ENCODE measurements at places on chromosomes 1 and 21.

GRCh38 chr1:151461694-151462093 is 2.4 kb upstream of the POGZ start:
- no peak for DNase-seq
- H3K36me3 ChIP-seq = peaks cover 2% of the 10 kb centered on the region
- peaks cover 9% of the 10 kb centered on the region for H3K4me1 ChIP-seq
- peaks cover 16% of the 10 kb centered on the region for H3K27me3 ChIP-seq
- no peak overlapping the region for H3K4me3 ChIP-seq

DNA sequence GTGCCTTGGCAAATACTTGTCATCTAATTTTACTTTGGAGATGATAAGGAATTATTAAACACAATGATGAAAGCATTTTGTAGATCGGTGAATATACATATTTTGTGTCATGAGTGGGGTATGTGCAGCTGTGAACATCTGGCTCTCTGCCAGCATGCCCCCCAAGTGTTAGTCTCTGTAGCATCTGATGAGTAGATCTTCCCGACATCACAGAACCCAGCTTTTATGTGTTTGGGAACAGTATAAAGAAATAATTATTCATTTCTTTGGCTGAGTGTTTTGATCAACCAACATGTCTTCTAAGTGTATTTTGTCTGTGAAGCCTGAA is 4.5 kb upstream of the CTNNBIP1 start:
- H3K27me3 ChIP-seq = no peaks in the 10 kb centered on the region
- no peak overlapping the region for H3K27ac ChIP-seq
- no peaks in the 10 kb centered on the region for H3K36me3 ChIP-seq
- no peak overlapping the region for H3K4me3 ChIP-seq
- peaks cover 9% of the 10 kb centered on the region for H3K4me1 ChIP-seq

DNA sequence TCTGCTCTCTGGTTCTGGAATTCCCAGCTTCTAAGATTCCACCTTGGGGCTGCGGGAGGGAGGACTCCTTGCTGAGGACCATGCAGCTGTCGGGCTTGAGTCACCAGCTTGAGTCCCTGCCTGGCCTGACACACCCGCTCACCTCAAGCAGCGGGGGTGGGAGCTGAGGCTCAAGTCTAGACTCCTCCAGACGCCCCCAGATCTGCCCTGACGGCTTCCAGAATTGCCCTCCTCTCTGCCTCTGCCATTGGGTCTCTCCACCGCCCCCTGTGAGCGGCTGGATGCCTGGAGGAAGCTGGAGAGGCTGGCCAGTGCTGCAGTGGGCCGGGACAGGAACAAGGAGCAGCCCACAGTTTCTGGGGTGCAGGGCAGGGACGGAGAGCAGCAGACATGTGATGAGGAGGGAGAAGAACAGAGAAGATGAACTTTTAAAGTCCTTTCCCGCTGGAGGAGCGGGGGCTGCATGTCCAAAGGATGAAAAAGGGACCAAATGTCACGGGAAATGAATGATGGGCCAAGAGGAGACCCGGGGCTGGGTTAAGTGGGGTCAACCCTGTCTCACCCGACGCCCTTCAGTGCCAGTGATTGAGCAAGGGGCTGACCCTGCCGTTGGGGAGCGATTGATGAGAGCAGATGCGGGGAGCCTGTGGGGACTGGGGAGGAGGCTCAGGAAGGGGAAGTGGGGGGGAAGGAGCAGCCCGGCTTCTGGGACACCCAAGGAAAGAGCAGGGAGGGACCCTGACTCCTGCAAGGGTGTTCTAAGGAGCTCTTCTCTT is 13.5 kb downstream of the CRABP2 start:
- DNase-seq = no peak
- peaks cover 36% of the 10 kb centered on the region for H3K27me3 ChIP-seq
- no peak overlapping the region for H3K4me3 ChIP-seq
- H3K27ac ChIP-seq = no peak overlapping the region

- no peaks in the 10 kb centered on the region for H3K36me3 ChIP-seq
- peaks cover 3% of the 10 kb centered on the region for H3K4me1 ChIP-seq
- no peak for DNase-seq
- H3K4me3 ChIP-seq = no peak overlapping the region
Observed at GRCh38 chr1:183304440-183305107, 113.6 kb downstream of the NMNAT2 start.

DNA sequence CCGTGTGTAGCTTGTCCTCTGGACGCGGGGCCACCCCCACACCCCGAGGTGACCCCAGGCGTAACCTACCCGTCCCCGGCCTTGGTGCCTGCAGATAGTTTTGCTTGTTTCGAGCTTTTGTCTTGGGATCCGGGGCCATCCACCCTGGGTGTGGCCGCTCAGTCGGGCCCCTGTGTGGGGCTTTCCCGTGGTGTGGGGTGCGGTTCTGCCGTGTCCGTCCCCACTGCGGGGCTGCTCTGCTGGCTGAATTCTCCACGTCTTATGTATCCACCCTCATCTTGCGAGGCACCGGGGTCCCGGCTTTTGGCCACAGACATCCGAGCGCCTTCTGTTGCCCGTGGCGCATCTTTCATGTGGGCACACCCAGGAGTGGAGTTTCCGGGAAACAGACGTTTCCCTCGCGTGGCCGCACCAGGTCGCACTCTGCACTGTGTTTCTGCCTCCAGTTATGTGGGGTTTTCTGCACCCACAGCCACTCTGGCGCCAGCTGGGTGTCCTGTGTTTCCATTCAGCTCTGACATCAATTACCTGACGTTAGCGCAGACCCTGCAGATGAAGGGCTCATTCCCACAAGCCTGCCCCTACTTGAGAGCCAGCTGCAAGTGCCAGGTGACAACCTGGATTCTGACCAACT is 64.9 kb downstream of the PRKCZ start:
- no peaks in the 10 kb centered on the region for H3K27me3 ChIP-seq
- DNase-seq = no peak
- peaks cover 16% of the 10 kb centered on the region for H3K4me1 ChIP-seq
- H3K27ac ChIP-seq = no peak overlapping the region
- peaks cover 4% of the 10 kb centered on the region for H3K36me3 ChIP-seq

DNA sequence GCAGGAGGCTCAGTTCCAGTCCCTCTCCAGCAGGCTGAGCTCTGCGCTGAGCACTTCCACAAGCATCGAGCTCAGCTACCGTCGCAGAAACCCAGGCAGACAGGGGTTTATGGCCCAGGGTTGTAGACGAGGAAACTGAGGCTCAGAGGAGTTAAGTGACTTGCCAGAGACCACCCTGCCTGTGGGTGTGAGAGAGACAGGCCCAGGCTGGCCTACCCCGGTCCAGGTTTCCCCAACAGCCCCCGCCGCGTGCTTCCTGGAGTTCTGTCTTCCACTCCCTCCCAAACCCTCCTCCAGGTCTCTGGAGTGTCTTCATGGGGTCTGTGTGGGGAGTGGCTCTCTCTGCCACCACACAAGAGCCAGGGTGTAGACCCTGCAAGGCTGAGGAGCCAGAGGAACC is 615.9 kb downstream of the PTPRU start:
- H3K27ac ChIP-seq = no peak overlapping the region
- no peak overlapping the region for H3K4me3 ChIP-seq
- H3K27me3 ChIP-seq = peaks cover 10% of the 10 kb centered on the region
- H3K36me3 ChIP-seq = no peaks in the 10 kb centered on the region
- H3K4me1 ChIP-seq = no peaks in the 10 kb centered on the region
- no peak for DNase-seq

DNA sequence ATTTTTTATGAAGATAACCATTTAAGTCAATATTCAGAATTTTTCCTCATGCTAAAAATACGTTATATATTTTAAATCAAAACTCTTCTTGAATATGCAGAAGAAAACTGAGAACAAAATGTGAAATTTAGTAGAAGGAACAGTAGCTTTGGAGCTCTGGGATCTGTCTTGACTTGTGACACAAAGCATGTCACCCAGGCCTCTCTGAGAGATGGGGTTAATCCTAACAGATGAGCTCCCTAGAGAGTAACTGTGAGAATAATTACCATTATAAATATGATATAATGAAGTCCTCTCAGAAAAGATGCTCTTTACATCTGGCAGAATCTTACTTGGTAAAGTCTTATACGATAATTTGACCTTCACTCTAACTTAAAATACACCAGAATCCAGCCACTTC is 272.0 kb downstream of the PTPRC start:
- peaks cover 2% of the 10 kb centered on the region for H3K27me3 ChIP-seq
- no peaks in the 10 kb centered on the region for H3K36me3 ChIP-seq
- DNase-seq = no peak
- H3K4me1 ChIP-seq = no peaks in the 10 kb centered on the region
- H3K4me3 ChIP-seq = no peak overlapping the region

DNA sequence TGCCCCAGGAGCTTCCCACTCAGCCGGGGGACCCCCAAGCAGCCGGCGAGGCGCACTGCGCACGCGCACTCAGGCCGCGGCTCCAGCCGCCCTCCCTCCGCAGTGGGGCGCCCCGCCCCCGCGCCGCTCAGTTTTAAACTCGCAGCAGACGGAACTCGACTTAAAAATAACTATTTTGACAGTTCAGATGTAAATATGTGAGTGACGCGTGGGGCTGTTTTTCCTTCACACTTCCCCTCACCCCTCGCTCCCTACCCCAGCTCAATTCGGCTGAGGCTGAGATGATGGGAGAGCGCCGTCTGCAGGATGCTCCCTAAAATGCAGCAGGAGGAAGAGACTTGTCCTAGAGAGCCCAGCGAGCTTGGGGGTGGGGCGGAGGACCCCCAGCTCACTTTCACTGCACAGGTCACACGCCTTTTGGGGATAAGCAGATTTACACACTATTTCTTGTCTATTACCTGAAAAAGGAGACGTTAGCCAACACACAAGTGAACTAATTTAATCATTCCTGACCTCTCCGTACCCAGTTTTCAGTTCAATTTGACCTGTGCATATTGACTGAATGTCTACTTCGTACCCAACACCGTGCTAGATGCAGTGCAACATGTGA is 8.9 kb upstream of the LEMD1 start:
- peaks cover 3% of the 10 kb centered on the region for H3K27me3 ChIP-seq
- H3K36me3 ChIP-seq = no peaks in the 10 kb centered on the region
- peak overlapping the region; percentile 90 for H3K4me3 ChIP-seq
- DNase-seq = peak; percentile 69
- peaks cover 32% of the 10 kb centered on the region for H3K4me1 ChIP-seq

DNA sequence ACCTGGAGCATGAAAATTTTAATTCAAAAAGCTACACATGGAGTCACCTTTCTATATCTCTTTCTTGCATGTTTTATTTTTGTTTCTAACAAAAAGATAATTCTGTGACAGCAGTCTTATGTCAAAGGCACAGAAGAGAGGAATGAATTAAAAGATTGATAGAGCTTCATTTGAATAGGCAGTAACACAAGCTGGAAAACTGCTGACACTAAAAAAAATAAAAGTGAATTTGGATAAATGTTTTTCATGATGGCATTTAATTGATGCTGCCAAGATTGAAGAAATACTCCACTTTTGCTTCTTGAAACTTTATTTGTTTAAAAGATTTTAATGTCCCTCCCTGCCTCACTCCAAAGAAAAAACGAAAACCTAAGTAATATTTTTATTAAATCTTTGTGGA is 887.4 kb downstream of the PLA2G4A start:
- H3K36me3 ChIP-seq = no peaks in the 10 kb centered on the region
- DNase-seq = no peak
- H3K27ac ChIP-seq = no peak overlapping the region

DNA sequence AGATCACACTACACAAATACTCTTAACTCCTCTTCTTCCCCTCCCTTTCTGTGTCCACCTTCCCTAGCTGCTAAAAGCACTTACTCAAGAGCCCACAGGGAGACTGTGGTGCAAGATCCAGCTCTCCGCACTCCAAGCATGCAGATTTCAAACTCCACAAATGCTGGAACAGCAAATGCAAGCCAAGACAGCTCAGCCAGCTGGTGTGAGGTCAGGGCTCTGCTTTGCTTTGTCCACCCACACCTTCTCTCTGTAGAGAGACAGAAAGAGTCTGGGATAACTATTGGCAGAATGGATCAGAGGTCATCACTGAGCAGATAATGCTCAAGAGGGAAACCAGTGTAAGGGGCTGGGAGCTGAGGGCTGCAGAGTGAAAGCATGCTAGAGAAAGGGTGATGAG is 45.2 kb upstream of the DPT start:
- DNase-seq = no peak
- H3K4me3 ChIP-seq = no peak overlapping the region
- H3K27me3 ChIP-seq = peaks cover 6% of the 10 kb centered on the region
- H3K27ac ChIP-seq = no peak overlapping the region
- H3K36me3 ChIP-seq = no peaks in the 10 kb centered on the region

GRCh38 chr1:158818560-158818959 is 12.6 kb upstream of the MNDA start:
- H3K36me3 ChIP-seq = no peaks in the 10 kb centered on the region
- no peak overlapping the region for H3K4me3 ChIP-seq
- H3K4me1 ChIP-seq = no peaks in the 10 kb centered on the region
- H3K27me3 ChIP-seq = peaks cover 2% of the 10 kb centered on the region
- H3K27ac ChIP-seq = peak overlapping the region; percentile 13

GRCh38 chr1:27348861-27349783 is 7.3 kb downstream of the SYTL1 start:
- H3K27ac ChIP-seq = no peak overlapping the region
- H3K36me3 ChIP-seq = peaks cover 15% of the 10 kb centered on the region
- peaks cover 19% of the 10 kb centered on the region for H3K4me1 ChIP-seq
- H3K27me3 ChIP-seq = no peaks in the 10 kb centered on the region
- peak overlapping the region; percentile 70 for H3K4me3 ChIP-seq
- no peak for DNase-seq

DNA sequence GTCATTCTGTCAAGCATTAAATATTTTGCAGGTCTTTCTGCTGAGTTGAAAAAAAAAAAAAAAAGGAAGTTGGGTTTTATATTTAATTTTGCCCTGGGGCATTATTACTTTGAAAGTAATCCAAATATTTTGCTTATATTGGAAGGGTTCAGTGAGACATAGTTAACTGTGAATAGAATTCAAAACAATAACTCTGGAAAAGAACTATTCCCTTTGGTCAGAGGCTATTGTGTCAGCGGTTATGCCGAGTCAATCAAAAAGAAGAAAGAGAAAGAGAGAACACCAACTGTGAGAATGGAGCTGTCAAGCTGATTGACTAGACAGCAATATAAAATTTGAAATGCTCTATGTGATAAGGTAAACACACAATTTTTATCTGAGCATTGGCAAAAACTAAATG is 761.7 kb downstream of the ADGRL2 start:
- H3K4me3 ChIP-seq = no peak overlapping the region
- no peak overlapping the region for H3K27ac ChIP-seq
- no peaks in the 10 kb centered on the region for H3K4me1 ChIP-seq

DNA sequence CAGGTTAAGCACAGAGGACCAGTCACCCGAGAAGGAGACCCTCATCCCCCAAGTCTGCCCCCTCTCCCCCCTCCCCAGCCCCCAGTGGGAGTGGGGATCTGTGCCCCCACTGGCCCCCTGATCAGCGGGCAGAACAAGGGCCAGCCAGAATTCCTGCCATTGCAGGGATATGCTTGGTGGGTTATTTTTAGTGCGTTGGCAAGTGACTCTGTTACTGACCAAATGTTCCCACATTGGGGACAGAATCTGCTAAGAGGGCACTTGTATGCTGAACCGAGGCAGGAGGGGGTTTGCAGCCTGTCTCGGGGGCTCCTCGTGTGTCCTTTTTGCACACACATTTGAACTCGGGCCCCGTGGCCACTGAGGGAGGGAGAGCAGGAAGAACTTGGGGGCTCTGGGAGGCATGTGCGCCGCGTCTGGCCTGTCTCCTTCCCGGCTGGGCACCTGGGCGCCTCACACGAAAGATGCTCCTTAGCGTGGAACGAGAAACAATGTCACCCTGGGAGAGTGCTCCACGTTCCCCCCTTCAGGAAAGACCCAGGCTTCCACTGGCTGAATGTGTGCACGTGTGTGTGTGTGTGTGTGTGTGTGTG is 66.4 kb upstream of the CASZ1 start:
- H3K36me3 ChIP-seq = no peaks in the 10 kb centered on the region
- H3K4me1 ChIP-seq = peaks cover 7% of the 10 kb centered on the region
- peaks cover 25% of the 10 kb centered on the region for H3K27me3 ChIP-seq
- no peak for DNase-seq
- H3K4me3 ChIP-seq = no peak overlapping the region
- H3K27ac ChIP-seq = no peak overlapping the region

- H3K36me3 ChIP-seq = no peaks in the 10 kb centered on the region
- H3K27ac ChIP-seq = no peak overlapping the region
- H3K4me1 ChIP-seq = peaks cover 17% of the 10 kb centered on the region
Observed at GRCh38 chr1:31828341-31828740, 12.5 kb upstream of the SPOCD1 start.

Measured in memory B cell (primary cell).